ENCODE measurements at places on chromosomes 1 and 21.

GRCh38 chr1:38580594-38580993 lies 279.0 kb downstream of the RRAGC start:
- no peak for DNase-seq

DNA sequence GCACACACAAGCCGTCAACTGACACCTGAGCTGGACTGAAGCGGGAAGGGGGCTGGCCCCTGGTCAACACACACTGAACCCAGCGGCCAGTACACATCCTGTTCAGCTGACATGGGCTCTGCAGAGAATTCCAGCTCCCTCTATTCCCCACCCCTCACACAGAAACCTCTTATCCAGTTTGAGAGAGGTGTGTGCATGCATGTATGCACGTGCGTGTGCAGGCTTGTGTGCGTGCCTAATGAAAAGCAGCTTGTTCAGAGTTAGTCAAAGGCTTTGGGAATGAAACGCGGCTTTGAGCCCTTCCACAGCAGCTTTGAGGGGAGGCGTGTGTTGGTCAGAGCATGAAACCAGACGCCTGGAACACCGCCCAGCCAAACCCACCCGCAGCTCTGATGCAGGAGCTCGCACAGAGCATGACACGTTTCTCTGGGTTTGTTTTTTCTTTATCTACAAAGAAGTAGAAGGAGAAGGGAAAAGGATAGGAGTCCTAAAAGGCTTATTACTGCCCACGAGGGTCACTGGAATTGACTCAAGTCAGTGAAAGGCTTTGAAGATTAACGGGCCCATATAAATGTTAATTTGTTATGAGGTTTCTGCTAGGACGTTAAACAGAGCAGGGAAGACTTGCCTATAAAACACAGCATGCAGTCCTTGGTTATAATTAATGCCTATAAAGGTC lies 184.2 kb downstream of the ETS2 start:
- peak; percentile 77 for DNase-seq

DNA sequence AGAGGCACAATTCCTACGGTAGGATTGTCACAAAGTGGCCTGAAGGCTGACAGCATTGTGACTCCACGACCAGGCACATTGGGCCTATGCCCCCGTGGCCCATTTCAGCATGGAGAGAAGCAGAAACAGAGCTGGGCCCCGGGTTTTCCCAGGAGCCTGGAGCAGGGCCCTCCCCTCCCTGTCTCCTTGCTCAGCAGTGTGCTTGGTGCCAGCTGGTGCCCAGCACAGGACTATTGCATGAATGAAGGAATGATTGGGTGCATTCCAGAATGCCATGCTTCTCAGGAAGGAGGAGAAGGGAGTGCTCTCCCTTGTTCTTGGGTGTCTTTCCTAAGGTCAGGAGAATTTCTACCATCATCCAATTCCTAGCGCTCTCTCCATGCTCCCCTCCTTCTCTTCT lies 33.7 kb downstream of the IER5 start:
- DNase-seq = no peak

DNA sequence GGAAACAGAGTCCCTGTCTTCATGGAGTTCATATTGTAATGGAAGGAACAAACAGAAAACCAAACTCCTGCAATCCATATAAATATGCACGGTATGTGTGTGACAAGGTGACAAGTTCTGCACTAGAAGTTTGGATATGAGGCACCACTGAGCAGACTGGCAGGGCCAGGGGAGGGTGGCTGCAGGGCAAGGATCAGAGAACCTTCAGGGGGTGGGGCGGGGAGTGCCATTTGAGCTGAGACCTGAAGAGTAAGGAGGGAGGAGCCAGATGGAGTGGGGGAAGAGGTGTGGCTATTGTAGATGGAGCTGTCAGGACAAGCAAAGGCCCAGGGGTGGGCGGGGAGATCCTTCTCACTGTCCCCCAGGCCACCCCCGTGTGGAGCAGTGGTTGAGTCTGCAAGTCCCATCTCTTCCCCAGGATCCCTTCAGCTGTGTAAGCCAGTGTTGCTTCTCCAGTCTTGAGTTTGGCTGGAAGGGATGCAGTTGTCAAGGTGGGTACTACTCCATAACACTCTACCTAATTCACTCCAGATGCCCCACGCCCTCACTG lies 76.4 kb downstream of the ATP5PO start:
- DNase-seq = no peak

DNA sequence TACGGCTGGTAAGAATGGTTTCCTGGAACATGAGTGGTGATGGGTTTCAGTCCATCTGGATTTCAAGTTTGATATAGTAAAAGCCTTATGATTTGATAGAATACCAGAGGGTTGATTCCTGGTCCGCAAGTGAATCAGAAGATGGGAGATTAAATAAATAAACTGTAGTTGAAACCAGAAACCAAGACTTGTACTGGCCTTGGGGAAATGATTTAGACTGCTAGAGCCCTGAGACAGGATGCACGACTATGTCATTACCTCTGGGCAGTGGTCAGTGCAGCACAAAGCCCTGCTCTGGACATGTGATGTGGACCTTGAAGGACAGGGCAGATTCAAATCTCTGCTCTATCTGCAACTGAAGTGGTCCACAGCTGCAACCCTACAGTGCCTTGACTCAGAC lies 15.6 kb upstream of the FMOD start:
- no peak for DNase-seq

- no peak for DNase-seq
Measured at GRCh38 chr1:197995408-197996258, 78.5 kb downstream of the LHX9 start.

- DNase-seq = no peak
Measured at GRCh38 chr1:236156512-236157208, 14.3 kb downstream of the GPR137B start.

DNA sequence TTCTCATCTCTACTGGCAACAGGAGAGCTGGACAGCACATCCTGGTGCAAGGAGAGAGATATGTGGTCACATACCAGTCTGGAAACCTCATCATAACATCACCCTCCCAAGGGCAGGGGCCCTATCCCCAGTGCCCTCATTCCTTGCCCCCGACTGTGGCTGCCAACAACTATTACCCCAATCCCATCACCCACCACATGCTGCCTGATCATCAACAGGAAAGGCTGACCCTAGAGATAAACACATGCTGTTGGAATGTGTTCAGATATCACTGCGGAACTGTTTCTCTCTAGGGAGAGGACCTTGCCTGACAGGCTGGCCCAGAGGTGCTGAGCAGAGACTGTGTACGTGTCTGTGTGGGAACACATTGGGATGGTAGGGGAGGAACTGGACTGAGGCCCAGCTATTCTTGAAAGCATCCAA lies 4.5 kb upstream of the INKA2 start:
- peak; percentile 73 for DNase-seq

DNA sequence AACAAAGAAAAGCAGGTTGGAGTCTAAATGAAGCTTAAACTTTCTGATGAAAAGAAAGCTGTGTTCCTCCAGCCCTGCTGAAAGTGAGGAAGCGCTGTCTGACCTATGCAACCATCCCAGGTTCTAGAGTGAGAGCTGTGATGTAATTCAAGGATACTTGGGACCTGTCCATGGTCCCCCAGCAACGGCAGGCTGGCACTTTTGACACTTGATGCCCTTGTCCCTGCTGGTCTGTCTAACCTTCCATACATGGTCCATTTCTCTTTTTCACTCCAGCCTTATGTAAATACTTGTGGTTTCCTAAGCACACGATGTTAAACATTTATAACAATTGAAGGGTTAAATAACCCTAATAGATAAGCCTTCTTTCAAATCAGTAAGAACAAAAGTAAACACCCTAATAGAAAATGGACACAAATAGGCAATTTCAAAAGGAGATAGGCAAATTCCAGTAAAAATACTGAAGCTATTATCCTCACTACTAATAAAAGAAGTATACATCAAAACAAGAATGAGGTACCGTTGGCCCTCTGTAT lies 17.7 kb upstream of the KDM4A start:
- DNase-seq = no peak

GRCh38 chr1:184502161-184502560 lies 115.3 kb downstream of the C1orf21 start:
- DNase-seq = no peak

- DNase-seq = no peak
Measured at GRCh38 chr1:208043691-208044181, 132.8 kb upstream of the CD34 start.

DNA sequence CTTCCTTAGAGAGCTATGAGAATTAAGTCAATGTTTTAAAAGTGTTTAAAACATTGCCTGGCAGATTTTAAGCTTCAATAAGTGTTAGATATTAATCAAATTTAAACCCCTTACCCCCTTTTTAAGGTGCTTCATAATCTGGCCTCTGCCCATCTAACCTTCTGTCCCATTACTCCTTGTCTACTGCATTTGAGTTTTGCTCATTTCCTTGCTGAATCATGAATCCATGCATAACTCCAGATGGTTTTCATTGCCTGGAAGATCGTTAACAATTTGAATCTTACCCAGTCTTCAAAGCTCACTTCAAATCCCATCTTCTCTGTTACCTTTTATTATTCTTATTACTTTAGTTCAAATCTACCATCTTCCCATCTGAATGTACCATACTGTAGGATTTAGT lies 4.6 kb downstream of the HJV start:
- peak; percentile 43 for DNase-seq

GRCh38 chr1:30129001-30129408 lies 594.4 kb downstream of the MATN1 start:
- DNase-seq = no peak

Data from AG10803 (cell line).